ENCODE measurements at places on chromosomes 12 and 14.

- DNase-seq, result no peak
These were observed 47.4 kb downstream of the SLC35F4 start for GRCh38 chr14:57818511-57818910.

DNA sequence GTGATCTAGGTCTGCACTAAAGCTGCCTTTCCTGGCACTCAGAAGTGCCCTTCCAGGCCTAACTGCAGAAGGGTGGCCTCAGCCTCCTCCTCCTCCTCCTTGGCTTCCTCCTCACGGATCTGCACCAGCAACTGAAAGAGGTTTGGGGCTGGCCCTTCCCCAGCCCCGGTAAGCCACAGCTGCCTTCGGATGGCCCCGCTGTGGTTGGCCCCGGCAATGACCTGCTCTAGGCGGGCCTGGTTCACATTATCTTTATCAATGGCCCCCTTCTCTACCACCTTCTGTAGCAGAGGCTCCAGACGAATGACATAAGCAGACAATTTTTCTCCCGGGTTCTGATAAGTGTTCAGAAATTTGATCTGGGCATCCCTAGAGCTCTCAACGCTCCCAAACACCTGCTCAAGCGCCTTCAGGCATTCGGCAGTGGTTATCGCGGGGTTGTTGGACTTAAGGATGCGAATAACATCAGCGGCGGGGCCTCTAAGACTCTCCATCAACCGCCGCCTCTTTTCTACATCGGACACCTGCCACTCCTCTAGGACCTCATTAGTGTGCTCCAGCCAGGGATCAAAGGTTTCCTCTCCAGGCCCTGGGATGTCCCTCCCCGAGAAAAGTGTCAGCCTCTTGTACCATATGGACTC, 1.5 kb downstream of the PNMA1 start:
- DNase-seq, result no peak

GRCh38 chr12:102993537-102993936, 36.1 kb downstream of the ASCL1 start:
- DNase-seq, result no peak

DNA sequence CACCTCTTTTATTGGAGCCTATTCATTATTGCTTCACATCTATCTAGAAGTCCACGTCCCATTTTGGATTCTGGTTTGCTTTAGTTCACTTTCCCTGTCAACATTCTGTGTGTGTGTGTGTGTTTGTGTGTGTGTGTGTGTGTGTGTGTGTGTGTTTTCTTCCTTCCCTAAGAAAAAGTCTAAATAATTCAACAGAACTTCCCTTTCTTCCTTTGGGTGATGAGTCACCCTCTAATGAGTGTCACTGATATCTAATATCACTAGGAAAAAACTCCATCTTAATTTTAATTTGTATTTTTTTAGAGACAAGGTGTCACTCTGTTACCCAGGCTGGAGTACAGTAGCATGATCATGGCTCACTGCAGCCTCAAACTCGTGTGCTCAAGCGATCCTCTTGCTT, 234.2 kb downstream of the TTC8 start:
- DNase-seq, result no peak

GRCh38 chr14:79960288-79960687, 251.0 kb downstream of the DIO2 start:
- DNase-seq, result no peak

DNA sequence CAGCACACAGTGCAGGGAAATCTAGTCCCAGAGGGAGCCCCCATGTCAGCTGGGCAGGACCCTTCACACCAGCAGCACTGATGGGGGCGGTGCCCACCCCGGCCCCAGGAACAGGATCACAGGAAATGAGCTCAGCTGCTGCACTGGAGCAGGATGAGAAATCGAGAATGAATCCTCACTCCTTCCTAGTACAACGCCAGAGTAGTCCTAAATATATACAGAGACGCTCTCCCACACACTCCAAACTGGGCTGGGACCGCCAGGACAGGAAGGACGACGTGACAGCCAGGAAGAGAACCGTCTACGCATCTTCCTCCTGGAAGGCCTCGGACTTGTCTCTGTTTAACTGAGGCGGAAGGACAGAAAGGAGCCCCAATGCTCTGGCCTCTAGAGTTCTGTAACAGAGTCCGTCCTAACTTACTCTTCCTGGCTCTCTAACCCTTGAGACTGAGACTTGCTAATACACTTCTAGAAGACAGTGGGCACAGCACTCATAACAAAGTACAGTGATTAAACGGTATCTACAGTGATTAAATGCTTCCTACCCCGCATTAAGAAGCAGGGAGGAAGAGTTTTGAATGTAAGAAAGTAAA, 33.4 kb downstream of the CDC42BPB start:
- DNase-seq, result no peak

DNA sequence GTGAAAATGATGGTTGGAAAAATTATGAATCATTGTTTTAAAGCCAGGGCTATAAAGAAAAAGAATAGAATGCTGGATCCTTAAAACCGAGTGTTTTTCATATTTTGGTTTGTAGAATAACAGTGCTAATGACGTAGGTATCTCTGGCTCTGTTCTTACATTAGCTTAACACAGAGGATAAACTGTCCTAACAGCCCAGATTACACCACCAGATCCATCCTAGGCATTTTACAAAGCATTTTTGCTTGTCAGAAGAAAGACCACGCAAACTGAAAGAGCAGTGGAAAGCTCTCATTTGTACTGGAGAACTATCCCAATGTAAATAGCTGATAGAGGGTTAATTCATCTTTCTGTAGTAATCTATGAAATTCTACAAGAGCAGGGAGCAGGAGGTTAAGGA, 13.6 kb downstream of the IFT81 start:
- no peak for DNase-seq

DNA sequence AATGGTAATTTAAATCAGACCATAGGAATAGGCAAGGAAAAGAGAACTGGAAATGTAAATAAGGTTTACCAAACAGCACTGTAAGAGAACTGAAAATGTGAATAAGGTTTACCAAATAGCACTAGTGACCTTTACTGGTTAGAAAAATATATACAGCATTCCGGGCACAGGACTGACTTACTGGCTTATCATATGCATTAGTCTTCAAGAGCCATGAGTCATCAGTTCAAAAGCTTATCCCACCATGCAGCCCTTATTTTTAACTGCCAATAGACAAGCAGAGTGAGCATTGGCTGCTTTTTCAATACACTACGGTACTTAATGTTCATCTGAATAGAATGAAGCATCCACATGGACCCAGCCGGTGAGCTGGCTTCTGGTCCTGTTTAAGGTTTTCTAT, 13.0 kb upstream of the NELL2 start:
- DNase-seq, result no peak
